DMS 273 treated with DMSO at 0.1 percent for 48 hours (cell line): ENCODE measurements at places on chromosomes 13 and 19.

- no peak for DNase-seq
Measured at GRCh38 chr13:101231751-101232428, 184.4 kb downstream of the NALCN start.

DNA sequence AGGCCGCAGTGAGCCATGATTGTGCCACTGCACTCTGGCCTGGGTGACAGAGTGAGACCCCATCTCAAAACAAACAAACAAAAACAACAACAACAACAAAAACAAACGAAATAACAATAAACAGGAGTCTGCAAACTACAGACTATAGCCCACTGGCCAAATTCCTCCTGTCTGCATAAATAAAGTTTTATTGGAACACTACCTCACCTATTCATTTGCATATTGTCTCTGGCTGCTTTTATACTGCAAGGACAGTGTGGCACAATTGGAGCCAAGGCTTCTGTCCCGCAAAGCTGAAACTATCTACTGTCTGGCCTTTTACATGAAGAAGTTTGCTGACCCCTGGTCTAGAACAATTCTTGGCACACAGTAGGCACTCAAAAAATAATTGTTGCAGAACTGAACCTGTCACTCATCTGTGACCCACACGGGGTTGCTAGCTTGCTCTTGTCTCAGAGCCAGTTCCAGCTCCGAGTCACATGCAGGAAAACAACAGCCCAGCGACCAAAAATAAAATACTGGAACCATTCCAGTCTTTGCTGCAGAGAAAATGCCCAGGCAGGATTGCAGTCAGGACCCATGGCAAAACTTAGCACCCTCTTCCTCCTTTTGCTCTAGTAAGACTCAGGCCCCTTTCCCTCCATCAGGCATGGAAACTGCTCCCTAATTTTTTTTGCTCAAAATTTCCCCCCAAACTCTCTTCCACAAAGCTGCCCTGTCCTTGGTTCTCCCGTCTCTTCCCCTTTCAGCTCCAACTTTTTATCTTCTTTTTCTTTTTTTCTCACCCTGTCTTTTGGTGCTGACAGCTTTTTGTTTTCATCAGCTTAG, 4.8 kb upstream of the MYH14 start:
- no peak for DNase-seq

GRCh38 chr13:73337532-73337931, 278.7 kb downstream of the KLF5 start:
- no peak for DNase-seq

DNA sequence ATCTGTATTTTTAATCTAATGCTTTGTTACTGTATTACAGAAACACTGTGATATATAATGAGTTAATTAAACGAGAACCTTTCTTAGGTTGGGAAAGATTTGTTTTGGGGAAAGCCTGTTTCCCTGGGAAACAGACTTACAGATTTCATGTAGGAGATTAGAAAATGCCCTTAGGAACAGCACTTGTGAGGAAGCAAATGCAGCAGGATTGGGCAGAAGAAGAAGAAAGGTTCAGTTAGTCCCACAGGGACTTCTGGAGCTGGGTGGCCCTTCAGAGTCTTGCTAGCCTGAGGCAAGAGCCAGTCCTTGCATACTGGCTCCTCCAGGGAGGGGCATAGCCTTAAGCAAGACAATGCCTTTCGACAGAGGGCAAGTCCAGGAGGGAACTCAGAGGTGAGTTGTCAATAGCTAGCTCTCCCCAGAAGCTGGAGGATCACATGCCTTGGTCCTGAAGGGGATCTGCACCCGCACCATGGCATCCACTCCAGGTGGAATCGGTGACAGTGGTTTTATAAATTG, 36.8 kb downstream of the N4BP2L1 start:
- no peak for DNase-seq

- no peak for DNase-seq
Measured at GRCh38 chr19:38580080-38580479, 37.7 kb downstream of the MAP4K1 start.

GRCh38 chr13:32334671-32335070, 19.4 kb downstream of the BRCA2 start:
- no peak for DNase-seq

DNA sequence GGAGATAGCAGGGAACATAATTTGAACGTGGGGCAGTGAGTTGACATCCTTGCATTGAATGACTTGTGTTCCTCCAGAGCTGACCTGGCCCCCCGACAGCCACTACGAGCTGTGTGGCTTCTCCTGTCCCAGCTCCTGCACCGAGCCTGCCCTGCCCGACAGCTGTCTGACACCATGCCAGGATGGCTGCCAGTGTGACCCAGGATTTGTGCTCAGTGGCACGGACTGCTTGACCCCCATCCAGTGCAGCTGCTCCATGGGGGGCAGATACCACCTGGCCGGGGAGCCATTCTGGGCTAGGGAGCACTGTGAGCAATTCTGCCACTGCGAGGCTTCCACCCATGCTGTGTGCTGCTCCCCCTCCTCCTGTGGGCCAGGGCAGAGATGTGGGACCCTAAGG, 29.2 kb upstream of the FXYD3 start:
- no peak for DNase-seq

DNA sequence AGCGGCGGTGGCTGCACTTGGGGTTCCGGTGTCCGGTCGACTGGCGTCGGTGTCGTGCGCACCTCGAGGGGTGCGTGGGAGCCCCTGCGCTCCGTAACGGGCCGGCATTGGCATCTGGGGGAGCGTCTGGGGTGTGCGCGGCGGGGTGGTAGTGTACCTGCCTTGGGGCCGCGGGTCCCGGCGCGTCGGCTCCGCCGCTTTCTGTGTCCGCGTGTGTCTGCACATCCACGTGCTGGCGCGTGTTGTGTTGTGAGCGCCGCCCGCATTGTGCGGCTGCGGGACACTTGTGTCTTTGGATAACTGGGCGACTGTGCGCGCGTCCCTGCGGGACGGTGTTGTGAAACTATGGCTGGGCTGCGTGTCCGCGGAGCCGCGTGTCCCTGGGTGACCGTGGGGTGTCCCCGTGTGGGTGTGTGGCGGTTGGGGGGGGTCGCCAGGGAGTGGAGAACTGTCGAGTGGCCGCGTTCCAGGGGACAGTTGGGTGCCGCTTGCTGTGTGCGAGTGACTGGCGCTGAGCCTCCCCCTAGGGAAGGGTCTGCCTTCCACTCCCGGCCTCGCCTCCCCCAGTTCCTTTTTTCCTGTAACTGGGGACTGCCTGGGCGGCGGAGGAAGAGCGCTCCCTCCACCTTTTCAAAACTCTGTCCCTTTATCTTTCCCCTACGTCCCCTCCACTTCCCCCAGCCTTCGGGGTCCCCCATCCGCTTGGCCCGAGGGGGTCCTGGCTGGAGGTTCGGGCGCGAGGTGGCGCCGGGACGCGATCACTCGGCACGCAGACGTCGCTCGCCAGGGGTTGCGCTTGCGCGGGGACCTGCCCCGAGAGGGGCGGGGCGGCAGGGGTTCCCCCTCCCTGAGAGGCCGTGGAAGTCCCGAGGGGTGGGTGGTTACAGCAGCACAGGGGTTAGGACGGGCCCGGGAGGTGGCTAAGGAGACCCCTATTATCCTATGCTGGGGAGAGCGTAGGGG, 5.7 kb upstream of the NFIC start:
- no peak for DNase-seq

DNA sequence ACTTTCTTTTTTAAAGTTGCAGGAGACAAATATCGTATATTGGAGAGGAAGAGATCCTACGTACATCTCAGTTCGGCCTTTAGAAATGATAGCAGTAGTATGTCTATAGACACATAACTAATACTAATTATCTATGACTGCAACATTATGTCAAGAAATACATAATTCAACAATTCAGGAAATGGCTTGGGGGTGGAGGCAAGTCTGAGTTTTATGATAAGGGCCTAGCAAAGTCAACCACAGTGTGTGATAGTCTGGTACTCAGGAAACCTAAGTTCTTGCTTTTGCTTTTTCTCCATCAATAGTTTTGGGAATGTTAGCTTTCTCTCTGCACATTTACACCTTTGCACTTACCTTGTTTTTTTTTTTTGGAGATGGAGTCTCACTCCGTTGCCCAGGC, 27.5 kb upstream of the OBI1 start:
- DNase-seq, result no peak

GRCh38 chr13:32134241-32135055, 102.9 kb downstream of the FRY start:
- DNase-seq, result no peak

- no peak for DNase-seq
Measured at GRCh38 chr13:35694549-35695447, 218.3 kb upstream of the MAB21L1 start.

DNA sequence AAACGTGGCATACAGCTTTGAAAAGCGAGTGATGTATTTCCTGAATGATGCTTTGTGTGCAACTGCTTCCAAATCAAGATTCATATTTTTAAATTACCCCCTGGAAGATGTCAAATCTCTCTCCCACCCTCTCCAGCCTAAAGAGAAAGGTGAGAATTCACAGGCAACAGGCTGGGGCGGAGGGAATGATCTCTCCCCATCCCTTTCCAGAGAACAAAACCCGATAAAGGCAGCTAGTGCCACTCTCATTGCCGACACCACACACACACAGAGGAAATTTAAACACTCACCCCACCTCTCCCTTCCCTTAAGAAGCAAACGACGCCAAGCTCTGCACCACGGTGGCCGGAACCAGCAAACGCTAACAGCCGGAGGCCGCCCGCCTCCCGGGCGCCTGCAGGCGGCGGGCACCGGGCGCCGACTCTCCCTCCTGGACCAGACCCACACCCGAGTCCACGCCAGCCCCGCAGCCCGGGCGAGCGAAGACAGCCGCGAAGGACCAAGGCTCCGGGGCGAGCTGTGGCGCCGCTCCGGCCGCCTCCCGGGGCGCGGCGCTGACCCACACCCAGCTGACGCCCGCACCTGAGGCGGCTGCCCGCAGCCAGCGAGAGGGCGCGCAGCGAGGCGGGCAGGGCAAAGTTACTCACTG, 477 bp downstream of the LNX2 start:
- no peak for DNase-seq

- DNase-seq, result no peak
Measured at GRCh38 chr13:48579165-48579918, 46.5 kb upstream of the RCBTB2 start.

GRCh38 chr13:110044551-110045111, 258.2 kb upstream of the IRS2 start:
- DNase-seq, result no peak

- DNase-seq, result no peak
Measured at GRCh38 chr19:16575861-16576689, 3.9 kb upstream of the SLC35E1 start.

DNA sequence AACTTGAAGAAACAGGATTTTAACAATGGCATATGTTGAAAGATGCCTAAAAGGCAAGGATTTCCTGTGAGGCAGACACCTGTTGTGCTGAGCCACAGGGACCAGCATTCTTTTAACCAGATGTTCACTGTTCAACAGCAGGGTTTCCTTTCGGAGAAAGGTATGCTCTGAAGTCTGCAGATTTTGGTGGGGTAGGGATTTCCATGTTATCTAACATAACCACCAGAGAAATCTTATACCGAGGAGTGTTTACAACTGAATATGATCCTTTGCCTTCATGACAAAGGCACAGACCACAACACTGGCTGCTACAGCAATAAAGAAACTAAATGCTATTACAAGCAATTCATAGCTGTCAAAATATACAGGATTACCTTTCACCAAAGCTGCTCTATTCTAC, 48.1 kb downstream of the MPHOSPH8 start:
- DNase-seq, result no peak

DNA sequence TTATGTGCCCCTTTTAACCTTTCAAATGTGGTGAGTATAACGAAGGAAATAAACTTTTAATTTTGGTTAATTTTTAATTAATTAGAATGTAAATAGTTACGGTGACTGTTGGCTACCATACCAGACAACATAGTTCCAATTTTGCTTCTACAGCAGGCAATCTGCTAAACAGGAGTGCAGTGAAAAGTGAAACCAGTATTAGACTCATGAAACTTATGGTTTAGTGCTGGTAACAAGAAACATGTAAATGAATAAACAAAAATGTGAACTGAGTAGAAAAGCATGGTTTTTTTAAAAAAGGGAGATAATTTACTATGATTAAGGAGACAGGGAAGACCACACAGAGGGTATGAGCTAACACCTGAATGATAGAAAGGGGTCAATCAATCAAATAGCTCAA, 478.4 kb downstream of the PCDH9 start:
- no peak for DNase-seq

DNA sequence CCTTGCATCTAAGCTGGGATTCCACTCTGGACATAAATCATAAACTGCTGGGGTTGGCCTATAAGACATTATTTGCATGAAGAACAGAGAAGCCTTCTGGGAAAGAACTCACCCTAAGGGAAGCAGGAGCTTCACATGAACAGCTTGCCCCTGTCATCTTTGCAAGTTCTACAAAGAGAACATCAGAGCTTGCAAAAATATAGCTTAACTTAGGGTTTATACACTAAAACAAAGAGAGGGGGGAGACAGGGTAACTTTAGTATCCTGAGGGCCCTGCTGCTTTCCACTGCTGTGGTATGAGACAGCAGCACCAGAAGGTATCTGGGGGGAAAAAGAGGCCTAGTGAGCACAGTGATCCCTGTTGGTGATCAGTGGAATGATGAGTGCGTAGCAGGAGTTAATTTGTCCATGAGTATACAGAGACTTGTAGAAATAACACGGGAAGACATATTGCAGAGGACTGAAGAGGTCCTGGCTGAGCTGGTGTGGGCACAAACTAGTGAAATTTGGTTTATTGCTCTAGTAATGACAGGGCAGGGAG, 116.1 kb upstream of the TSC22D1 start:
- DNase-seq, result peak; percentile 2

DNA sequence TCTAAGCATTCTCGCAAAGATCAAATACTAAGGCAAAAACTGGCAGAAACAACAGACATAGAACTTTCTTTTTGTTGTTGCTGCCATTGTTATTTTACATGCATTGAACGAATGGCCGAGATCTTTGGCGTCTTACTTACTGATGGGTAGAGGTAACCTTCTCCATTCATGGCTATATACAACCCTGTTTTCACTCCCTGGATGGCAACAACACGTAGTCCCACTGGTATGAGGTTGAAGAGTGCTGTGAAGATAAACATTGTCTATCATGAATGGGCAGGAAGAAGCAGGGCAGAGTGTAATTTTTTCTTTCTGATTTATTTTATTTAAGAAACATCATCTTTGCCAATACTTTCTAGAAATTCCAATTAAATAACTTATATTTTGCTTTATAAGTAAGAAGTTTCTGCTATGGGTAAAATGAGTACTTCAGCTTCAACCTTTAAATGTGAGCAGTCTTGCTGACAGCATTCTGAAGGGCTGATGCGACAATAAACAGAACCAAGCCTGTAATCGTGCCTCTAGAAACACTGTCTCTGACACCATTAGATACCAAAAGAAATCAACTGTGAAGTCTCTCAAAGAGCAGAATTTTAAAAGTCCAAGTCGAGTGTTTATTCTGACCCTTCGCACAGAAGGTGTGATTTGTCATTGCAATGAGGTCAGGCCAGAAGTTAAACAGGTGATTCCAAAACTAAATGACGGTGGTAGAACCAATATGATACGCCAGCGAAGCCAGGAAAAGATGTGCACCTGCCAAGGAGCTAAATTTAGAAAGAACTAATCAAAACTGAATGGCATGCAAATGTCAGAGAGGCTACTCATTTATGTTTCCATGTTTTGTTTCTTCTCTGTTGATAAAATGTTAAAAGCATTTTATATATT, 416.4 kb downstream of the ITGBL1 start:
- no peak for DNase-seq

GRCh38 chr13:49569993-49570689, 15.2 kb downstream of the RCBTB1 start:
- no peak for DNase-seq
